ENCODE measurements at places on chromosomes 5 and 9.

GRCh38 chr5:41182666-41183065 lies 30.7 kb downstream of the C6 start:
- no peak overlapping the region for H3K27ac ChIP-seq
- no peak for DNase-seq
- H3K27me3 ChIP-seq, result no peaks in the 10 kb centered on the region
- H3K4me1 ChIP-seq, result peaks cover 25% of the 10 kb centered on the region
- no peaks in the 10 kb centered on the region for H3K36me3 ChIP-seq

DNA sequence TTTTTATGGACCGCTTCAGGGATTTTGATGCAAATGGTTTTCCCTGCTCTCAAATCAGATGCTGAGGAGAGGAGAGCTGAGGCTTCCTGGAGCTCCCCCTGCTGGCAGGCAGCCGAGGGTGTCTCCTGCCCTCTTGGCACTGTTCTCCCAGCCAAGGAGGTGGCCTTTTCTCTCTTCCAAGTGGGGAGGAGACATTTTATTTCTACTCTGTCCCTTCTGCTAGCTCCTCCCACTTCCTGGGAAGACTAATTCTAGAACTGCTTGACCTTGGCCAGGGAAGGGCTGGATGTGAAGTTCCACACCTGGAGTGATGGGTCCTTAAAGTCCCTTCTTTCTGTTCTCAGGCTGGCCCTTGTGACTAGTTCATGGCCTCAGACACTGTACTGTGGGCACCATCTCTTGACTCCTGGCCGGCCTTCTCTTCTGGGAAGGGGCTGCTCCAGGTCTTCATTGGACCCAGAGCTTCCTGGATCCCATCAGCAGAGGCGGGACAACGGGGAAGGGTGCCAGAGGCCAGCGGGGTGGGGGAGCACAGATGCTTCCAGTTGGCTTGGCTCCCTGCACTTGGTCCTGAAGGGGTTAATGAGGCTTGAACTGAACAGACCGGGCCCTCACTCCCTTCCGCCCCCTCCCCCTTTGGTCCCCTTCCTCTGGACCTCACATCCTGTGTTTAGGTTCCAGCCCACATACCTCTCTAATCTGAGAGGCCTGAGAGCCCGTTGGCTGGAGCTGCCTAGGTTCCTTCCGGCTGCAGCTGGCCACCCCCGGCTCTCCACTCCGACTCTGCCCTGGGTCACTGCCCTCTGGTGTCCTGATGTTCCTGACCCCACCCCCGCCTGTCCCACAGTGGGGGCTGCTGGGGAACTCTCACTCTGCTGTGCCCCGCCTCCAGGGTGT lies 32.1 kb downstream of the PTPA start:
- H3K27ac ChIP-seq, result peak overlapping the region; percentile 99
- H3K4me3 ChIP-seq, result no peak overlapping the region
- peaks cover 49% of the 10 kb centered on the region for H3K4me1 ChIP-seq
- H3K36me3 ChIP-seq, result peaks cover 9% of the 10 kb centered on the region
- DNase-seq, result peak; percentile 83

DNA sequence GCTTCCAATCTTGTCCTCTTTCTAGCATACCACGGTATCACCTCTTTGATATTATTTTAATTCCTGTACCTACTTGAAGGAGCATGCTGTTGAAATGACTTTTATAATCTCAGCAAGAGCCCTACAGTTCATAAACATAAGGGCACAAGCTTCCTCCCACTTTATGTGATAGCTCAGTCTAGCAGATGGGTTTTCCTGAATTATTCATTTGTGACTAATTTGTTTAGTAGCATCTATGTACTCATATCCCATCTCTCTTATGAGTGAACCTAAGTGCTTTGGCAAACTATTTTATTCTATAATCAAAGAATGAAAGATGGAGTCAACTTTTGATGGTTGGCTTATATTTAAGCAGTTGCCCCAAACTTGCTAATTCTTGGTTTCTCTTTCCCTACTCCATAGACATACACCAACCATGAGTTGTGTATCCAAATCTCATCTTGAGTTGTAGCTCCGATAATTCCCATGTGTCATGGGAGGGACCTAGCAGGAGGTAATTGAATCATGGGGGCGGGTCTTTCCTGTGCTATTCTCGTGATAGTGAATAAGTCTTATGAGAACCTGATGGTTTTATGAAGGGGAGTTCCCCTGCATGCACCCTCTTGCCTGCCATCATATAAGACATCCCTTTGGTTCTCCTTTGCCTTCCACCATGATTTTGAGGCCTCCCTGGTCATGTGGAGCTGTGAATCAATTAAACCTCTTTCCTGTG lies 17.7 kb downstream of the TXNDC8 start:
- no peak overlapping the region for H3K4me3 ChIP-seq
- no peaks in the 10 kb centered on the region for H3K4me1 ChIP-seq
- H3K36me3 ChIP-seq, result no peaks in the 10 kb centered on the region
- H3K27me3 ChIP-seq, result no peaks in the 10 kb centered on the region
- no peak overlapping the region for H3K27ac ChIP-seq
- DNase-seq, result no peak

DNA sequence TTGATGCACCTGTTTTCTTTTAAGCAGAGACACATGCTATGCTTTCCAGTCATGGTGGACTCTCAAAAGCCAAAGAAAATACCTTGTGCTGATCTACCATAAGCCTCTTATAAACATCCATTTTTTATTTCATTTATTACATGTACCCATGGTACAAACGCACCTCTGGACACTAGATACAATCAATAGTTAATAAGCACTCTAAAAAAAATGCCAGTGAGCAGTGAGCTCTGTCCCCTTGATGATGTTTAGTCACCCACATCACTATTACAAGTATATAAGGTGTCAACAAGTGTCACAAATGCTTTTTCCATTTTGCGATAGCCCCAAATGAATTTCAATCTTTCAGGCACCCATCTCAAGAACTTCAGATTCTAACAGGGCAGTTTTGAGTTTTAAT lies 5.9 kb downstream of the KLF4 start:
- H3K36me3 ChIP-seq, result no peaks in the 10 kb centered on the region
- no peaks in the 10 kb centered on the region for H3K4me1 ChIP-seq
- H3K27ac ChIP-seq, result no peak overlapping the region
- no peak overlapping the region for H3K4me3 ChIP-seq
- DNase-seq, result no peak
- no peaks in the 10 kb centered on the region for H3K27me3 ChIP-seq

DNA sequence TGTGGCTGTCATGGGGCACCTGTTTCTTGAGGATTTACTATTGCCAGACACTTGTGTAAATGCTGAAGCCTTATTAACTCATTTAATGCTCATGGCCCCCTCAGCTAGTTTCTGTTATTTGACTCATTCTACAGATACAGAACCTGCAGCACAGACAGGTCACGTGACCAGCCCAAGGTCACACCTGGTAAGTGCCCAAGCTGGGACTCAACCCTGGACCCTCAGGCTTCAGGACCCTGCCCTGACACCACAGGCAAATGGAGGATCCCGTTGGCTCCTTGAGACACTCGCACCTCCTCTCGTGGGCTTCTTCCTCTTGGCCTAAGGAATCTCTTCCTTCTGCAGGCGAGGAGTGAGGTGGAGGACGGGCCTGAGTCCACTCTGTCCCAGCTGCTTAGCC lies 10.6 kb upstream of the NEURL1B start:
- H3K36me3 ChIP-seq, result no peaks in the 10 kb centered on the region
- DNase-seq, result no peak
- H3K4me1 ChIP-seq, result no peaks in the 10 kb centered on the region
- no peak overlapping the region for H3K4me3 ChIP-seq
- H3K27ac ChIP-seq, result no peak overlapping the region

- H3K4me1 ChIP-seq, result peaks cover 22% of the 10 kb centered on the region
- DNase-seq, result peak; percentile 47
- no peaks in the 10 kb centered on the region for H3K36me3 ChIP-seq
- no peak overlapping the region for H3K27ac ChIP-seq
- no peak overlapping the region for H3K4me3 ChIP-seq
- no peaks in the 10 kb centered on the region for H3K27me3 ChIP-seq
Measured at GRCh38 chr5:173643964-173644363, 27.5 kb upstream of the BOD1 start.

- H3K4me1 ChIP-seq, result no peaks in the 10 kb centered on the region
- no peaks in the 10 kb centered on the region for H3K27me3 ChIP-seq
- H3K36me3 ChIP-seq, result no peaks in the 10 kb centered on the region
- no peak for DNase-seq
Measured at GRCh38 chr5:180133060-180133459, 61.5 kb upstream of the RNF130 start.
